Activated T-cell treated with anti-CD3 and anti-CD28 coated beads, Interleukin-2, amount 50 U/mL, for 48 hours (primary cell): ENCODE measurements at places on chromosomes 4 and X.
A peak's percentile ranks its signal among the peaks of the same experiment; 100 is the strongest.

DNA sequence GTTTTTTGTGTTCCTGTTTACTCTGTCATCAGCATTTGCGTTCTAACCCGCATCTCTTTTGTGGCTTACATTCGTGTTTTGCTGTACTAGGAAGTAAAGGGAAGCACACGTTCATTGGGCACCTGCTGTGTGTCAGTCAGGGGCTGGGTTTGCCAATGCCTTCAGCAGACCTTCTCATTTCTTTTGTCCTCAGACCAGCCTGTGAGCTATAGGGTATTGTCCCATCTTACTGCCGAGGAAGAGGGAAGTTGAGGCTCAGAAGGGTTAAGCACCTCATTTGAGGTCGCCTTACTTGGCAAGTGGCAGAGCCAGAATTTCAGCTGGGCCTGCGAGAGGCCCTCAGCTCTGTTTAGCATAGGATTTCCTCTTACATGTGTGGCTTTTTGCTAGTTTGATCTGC is 8.7 kb downstream of the TBC1D14 start:
- no peak for DNase-seq

DNA sequence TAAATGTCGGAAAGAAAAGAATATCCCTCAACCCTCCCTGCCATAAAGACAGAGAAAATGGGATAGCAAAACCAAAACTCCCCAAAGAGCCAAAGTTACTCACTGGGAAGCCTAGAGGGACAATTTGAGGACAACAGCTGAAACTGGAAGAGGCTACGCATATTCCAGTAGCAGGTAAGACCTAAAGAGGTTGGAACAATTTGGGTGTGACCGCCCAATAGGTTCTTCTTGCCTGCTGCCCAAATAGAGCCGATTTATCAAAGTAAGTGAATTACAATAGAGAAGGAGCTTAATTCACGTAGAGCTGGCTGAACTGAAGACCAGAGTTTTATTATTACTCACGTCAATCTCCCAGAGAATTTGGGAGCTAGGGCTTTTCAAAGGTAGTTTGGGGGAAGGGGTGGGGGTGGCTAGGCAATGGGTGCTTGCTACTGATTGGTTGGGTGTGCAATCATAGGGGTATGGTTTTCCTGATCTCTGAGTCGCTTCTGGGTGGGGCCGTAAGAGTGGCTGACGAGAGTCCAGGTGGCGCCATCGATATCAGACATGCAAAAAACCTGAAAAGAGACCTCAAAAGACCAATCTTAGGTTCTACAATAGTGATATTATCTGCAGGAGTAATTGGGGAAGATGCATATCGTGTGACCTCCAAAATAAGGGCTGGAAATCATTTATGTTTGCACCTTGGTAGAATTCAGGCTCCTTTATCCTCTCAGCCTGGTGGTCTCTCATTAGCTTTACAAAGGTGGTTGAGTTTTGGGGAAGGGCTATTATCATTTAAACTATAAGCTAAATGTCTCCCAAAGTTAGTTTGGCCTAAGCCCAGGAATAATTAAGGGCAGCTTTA is 39.0 kb upstream of the SLC7A3 start:
- no peak for DNase-seq

- no peak for DNase-seq
Measured at GRCh38 chr4:139839403-139840031, 173.9 kb downstream of the MGST2 start.

DNA sequence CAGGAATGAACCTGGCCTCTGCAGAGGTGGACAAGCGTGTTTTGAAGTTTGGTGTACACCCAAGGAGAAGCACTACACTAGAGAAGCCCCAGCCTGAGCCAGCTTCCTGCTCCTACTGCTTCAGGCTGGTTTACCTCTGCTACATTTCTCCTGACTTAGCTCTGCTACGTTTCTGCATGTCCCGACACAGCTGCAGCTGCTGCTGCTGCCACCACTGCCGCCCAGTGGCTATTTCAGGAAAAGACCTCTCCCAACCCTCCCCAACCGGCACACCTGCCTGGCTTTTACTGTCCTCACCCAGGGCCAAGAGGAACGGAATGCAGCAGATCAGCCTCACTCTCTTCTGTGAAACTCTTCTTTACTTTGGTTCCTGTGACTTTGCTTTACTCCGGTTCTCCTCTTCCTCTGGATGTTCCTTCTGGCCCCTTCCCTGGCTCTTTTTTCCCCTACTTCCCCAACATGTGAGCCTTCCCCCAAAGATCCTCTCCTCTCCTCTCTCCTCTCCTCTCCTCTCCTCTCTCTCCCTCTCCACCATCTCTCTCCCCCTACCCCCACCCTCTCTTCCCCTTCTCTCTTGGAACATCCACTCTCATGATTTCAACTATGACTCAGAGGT is 3.1 kb upstream of the P2RY4 start:
- DNase-seq: peak; percentile 55

DNA sequence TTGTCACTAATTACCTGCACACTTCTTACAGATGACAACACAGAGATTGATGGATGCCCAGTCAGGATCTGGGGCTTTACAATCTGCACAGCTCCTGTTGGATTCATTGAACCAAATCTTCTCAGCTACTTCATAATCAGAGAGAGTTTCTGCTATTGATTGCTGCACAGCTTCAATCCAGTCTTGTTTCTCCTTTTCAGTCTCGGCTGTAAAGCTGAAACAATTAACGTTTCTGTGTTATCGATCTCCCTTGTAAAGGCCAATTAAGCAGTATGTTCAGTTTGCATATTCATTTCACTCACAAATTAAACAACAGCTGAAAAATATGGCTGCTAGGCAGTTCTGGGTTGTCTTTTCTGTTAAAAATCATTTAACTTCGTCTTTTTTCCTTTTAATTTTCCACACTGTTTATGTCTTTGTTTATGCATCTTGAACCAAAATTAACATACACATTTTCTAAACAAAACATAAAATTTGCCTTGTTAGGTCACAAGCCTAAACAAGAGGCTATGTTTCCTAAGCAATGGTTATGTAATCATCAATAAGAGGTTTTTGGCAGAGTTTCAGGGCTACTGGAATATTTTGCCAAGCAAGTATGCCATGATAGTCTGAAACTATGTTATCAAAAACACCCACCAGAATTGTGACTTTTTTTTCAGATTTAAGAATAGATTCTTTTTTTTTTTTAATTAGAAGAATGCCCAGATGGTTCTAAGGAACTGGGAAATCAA is 79.2 kb downstream of the ARAP2 start:
- DNase-seq: no peak

DNA sequence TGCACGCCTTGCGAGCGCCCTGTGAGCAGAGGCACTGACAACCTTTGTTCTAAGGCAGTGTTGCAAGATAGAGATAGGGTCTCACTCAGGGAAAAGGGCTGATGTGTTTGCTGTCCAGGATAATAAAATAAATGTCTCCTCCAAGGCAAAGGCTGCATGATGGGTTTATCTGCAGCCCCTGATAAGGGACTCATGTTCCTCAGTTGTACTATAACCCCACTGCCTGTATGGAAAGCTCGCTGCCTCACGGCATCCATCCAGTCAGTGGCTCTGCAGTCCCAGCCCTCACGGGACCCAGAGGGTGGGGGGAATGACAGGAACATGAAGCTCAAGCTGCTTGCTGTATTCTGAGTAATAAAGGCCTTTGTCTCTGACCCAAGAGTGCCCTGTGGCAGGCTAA is 22.6 kb downstream of the BCLAF3 start:
- no peak for DNase-seq
